ENCODE measurements at places on chromosomes 7 and 10.

- no peak for DNase-seq
These were observed 25.2 kb upstream of the APBB1IP start for GRCh38 chr10:26412932-26413331.

GRCh38 chr7:104123786-104124185 is 84.0 kb downstream of the ORC5 start:
- DNase-seq, result no peak

DNA sequence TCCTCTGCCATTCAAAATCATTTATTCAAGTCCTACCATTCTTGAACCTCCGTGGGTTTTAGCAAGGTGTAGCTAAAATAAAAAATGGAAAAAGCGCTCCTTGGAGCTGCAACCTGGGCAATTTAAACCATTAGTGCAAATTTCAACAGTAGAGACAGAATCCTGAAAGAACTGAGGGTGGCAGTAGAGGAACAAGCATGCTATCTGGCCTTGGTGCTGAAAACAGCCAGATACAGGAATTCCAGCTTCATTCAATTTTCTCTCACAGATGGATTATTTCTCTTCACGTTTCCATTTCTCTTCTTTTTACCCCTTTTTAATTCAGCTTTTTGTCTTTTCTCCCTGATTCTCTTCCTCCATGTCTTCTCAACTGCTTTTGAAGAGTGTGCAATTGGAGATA is 77.7 kb downstream of the OTUD1 start:
- DNase-seq, result no peak

- no peak for DNase-seq
These were observed 49.4 kb downstream of the SPAM1 start for GRCh38 chr7:123974326-123974908.

- no peak for DNase-seq
These were observed 5.3 kb downstream of the DENND2A start for GRCh38 chr7:140635345-140635744.

- DNase-seq, result no peak
These were observed 25.2 kb upstream of the VAX1 start for GRCh38 chr10:117163061-117163953.

DNA sequence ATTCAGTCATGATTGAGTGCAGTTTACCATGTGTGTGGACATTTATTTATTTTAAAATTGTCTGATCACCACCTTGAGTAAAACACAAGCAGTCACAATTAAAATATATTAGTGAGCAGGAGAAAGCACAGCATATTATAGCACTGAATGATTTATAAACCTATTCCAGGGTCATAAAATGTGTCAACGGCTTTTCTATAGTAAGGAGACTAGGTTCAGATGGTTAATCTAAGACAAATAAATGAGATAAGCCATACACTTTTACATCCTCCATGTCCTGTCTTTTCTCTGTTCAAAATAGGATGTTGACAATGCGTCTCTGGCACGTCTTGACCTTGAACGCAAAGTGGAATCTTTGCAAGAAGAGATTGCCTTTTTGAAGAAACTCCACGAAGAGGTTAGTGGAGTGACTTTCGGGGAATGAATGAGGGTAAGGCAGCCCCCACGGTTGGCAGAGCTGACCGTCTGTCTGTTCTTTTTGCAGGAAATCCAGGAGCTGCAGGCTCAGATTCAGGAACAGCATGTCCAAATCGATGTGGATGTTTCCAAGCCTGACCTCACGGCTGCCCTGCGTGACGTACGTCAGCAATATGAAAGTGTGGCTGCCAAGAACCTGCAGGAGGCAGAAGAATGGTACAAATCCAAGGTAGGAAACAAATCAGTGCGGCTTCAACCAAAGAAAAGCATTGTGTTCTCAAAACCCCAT is 5.4 kb downstream of the VIM start:
- no peak for DNase-seq

DNA sequence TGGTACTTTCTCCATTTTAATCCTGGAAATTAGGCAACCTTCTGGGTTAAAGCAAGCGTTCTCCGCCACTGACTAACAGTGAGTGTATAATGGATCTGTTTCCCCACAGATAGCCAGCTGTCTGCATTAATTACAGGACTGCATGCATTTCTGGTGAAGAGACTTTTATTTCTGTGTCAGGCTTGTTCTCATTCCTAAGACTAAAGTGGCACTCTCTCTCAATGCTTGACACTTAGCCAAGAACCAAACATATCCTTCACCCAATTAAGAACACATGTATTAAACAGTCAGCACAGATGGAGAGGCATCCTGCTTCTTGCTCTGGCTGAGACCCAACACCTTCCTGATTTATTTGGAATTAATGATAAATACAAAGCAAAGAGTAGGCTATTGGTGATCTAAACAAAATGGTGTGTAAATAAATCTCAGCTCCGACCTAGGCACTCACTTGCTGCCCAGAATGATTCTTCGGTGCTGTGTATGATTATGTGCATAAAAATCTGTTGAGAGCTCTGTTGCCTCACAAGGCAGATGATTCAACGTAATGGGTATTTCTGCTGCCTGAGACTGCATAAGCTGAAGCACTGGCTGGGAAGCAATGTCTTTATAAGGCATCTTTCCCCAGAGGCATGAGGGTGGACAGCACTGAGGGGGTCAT is 16.8 kb downstream of the CALU start:
- no peak for DNase-seq

DNA sequence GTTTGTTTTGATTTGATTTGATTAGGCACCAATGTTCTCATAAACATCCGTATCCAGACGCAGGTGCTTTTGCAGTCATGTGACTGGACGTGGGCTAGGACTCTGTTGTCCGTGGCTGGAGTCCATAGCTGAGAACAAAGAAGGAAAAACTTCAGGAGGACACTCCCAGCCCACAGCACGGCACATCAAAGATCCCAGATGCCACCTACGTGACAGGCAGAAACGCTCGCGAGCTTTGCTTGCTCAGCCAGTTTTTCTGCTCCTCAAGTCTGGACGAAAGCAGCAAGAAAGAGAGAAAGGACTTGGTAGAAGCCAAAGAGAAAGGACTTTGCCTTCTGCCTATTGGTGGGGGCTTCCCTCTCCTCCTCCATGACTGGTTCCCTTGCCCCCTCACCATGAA is 6.9 kb upstream of the ZKSCAN1 start:
- no peak for DNase-seq

DNA sequence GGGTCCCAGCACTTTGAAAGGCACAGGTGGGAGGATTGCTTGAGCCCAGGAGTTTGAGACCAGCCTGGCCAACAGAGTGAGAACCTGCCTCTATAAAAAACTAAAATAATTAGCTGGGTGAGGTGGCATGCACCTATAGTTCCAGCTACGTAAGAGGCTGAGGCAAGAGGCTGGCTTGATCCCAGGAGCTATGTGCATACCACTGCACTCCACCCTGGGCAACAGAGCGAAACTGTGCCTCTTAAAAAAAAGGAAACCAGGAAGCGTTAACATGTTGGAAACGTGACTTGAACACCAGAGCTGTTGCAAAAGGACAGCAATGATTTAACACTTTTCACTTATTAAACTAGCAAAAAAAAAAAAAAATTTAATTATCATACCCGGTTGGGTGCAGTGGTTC is 12.6 kb downstream of the BAZ1B start:
- DNase-seq, result no peak

DNA sequence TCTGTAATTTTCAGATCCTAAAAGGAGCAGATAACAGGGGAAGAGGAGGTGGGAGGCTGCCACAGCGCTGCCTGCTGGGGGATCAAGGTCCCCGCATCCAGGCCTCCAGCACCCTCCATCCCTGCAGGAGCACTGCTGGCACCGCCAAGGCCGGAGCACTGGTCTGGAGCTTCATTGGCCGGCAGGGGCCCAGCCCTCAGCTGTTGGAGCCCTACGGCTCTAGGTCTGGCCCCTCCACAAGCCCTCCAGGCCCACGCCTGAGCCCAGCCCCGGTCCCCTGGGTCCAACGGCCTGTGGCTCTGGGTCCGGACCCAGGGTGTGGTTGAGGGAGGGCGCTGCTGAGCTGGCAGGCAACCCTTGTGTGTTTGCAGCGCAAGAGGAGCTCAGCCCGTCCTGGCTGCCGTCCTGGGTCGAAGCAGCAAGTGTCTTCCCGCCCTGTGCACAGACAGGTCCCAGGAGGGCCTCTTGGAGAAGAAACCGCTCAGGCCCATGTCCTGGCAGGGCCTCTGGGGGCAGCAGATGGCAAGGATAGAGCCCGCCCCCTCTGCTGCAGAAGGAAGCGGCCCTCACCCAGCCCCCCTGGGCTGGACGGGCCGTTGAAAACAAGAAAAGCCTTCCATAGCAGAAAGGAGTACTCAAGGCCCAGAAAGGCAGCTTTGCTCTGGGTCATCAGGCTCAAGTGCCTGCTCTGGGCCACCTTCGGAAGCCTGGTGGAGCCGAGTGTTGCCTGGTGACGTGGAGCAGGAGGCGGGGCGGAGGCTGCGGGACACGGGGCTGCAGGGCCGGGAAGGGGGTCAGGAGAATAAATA is 54.3 kb upstream of the TNRC18 start:
- no peak for DNase-seq

GRCh38 chr10:6014241-6014761 is 37.0 kb upstream of the IL15RA start:
- DNase-seq, result peak; percentile 70

All from T-cell (primary cell).